H1 (cell line): ENCODE measurements at places on chromosomes 1 and 21. TPM values are rescaled to one million over a fixed set of nuclear protein-coding genes. Genes with fewer than 3 reads are reported as not detected.

RNU1-4 gene
- 1,303 and 1,497 TPM in 2 replicates for total RNA-seq

DNA sequence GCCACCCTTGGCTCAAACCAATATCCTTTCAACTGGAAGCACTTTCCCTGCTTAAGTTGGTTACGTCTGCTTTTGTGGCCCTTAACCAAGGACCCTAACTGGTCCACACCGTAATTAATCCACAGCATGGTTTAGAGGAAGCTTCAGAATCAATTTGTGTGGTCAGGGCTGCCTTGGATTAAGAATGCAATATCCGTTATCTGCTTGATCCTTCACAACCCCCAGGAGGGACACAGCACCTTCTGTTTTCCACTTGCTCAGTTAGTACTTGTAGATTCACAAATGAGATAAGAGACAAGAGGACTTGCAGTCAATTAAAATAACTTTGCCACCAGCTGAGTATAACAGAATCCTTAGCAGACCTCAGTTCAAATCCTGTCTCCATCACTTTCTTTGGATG lies 56.9 kb upstream of the LRP8 start:
- no peaks in the 10 kb centered on the region for H3K4me1 ChIP-seq
- H3K27me3 ChIP-seq, result peaks cover 2% of the 10 kb centered on the region; the same call in 1 of the 2 replicates
- H3K36me3 ChIP-seq, result no peaks in the 10 kb centered on the region
- no peak for DNase-seq
- H3K27ac ChIP-seq, result no peak overlapping the region

- H3K4me1 ChIP-seq, result no peaks in the 10 kb centered on the region; the same call in 1 of the 2 replicates
- no peak overlapping the region for H3K27ac ChIP-seq
- H3K4me3 ChIP-seq, result no peak overlapping the region
These were observed 107.6 kb downstream of the TSEN15 start for GRCh38 chr1:184158896-184159681.

- no peak for DNase-seq
- no peaks in the 10 kb centered on the region for H3K27me3 ChIP-seq
- H3K4me1 ChIP-seq, result no peaks in the 10 kb centered on the region; the same call in 1 of the 2 replicates
- H3K4me3 ChIP-seq, result no peak overlapping the region
These were observed 13.6 kb downstream of the ACTL8 start for GRCh38 chr1:17768651-17769241.

DCDC2B gene
- total RNA-seq, result not detected in 2 replicates

GNB1 gene
- total RNA-seq, result 382 and 394 TPM in 2 replicates

AADACL3 gene
- total RNA-seq, result 2.3 and 2.4 TPM in 2 replicates

DNA sequence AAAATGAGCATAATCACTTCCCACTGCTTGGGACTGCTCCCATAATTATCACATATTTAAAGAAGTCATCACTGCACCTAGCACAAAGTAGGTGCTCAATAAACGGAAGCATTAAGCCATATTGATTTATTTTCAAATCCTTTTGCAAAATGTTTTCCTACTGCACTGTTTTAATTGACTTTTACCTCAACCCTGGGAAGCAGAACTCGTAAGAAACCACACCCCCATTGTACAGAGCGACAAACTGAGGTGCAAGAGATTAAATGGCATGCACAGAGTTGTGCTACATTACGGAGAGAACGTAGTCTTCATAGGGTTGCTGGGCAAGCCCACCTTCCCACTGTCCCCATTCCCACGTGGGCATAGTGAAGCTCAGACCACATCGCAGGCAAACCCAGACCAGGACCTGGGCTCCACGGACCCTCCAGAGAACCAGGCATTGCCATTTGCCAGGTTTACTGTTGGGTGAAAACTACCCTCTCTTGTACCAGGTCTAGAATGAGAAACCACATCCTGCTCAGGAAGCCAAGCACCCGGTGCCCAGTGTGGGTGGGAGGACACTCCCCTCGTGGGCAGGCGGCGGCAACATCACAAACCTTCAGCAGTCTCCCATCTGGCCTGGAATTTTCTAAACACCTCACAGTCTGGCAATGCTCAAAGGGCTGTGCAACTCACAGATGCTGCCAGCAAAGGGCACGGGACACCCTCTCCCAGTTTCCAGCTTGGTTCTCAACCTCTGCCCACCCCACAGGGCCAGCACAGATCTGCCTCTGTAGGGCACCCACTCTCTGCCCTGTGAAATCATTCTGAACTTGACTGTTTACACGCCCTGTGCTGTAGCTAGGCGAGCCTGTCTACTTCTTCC lies 8.2 kb downstream of the IFFO2 start:
- no peaks in the 10 kb centered on the region for H3K36me3 ChIP-seq
- peaks cover 24% of the 10 kb centered on the region for H3K4me1 ChIP-seq
- H3K27ac ChIP-seq, result no peak overlapping the region
- no peak for DNase-seq

ANGPTL1 gene
- not detected in 2 replicates for total RNA-seq

RXRG gene
- not detected in 2 replicates for total RNA-seq

DNA sequence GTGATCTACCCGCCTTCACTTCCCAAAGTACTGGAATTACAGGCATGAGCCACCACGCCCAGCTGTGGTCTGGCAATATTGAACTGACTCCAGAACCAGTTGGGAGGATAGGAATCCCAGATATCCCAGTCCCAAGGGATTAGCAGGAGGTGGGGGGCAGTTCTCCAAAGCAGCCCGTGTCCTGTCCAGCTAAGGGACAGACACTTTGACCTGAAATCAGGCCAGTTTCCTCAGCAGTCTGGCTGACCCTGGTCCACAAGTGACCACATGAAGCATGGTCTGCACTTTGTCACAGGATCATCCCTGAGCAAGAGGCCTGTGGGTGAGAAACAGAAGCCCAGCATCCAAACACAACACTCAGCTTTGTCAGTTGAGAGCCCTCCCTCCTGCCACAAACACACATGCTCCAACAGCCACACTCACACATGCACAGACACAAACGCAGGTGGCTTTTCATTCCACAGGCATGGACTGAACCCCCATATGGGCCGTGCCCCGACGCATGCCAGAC lies 2.7 kb upstream of the FDPS start:
- H3K27me3 ChIP-seq, result no peaks in the 10 kb centered on the region
- peaks cover 4% of the 10 kb centered on the region; the same call in 1 of the 2 replicates for H3K36me3 ChIP-seq
- H3K4me3 ChIP-seq, result no peak overlapping the region
- no peak for DNase-seq
- peaks cover 8% of the 10 kb centered on the region for H3K4me1 ChIP-seq

LAPTM5 gene
- total RNA-seq, result 0.37 and 0.52 TPM in 2 replicates

GRCh38 chr21:40936178-40936577 lies 89.2 kb upstream of the DSCAM start:
- H3K27ac ChIP-seq, result no peak overlapping the region
- no peaks in the 10 kb centered on the region for H3K27me3 ChIP-seq
- DNase-seq, result no peak
- H3K4me3 ChIP-seq, result no peak overlapping the region

GRCh38 chr1:84366786-84367185 lies 31.5 kb upstream of the DNASE2B start:
- no peak overlapping the region for H3K4me3 ChIP-seq
- DNase-seq, result no peak
- H3K36me3 ChIP-seq, result no peaks in the 10 kb centered on the region
- no peak overlapping the region for H3K27ac ChIP-seq
- no peaks in the 10 kb centered on the region for H3K4me1 ChIP-seq
- no peaks in the 10 kb centered on the region for H3K27me3 ChIP-seq

GRCh38 chr1:65255656-65256050 lies 53.7 kb upstream of the DNAJC6 start:
- no peak overlapping the region for H3K27ac ChIP-seq
- no peaks in the 10 kb centered on the region for H3K36me3 ChIP-seq
- peaks cover 9% of the 10 kb centered on the region for H3K4me1 ChIP-seq
- H3K27me3 ChIP-seq, result peaks cover 13% of the 10 kb centered on the region

DNA sequence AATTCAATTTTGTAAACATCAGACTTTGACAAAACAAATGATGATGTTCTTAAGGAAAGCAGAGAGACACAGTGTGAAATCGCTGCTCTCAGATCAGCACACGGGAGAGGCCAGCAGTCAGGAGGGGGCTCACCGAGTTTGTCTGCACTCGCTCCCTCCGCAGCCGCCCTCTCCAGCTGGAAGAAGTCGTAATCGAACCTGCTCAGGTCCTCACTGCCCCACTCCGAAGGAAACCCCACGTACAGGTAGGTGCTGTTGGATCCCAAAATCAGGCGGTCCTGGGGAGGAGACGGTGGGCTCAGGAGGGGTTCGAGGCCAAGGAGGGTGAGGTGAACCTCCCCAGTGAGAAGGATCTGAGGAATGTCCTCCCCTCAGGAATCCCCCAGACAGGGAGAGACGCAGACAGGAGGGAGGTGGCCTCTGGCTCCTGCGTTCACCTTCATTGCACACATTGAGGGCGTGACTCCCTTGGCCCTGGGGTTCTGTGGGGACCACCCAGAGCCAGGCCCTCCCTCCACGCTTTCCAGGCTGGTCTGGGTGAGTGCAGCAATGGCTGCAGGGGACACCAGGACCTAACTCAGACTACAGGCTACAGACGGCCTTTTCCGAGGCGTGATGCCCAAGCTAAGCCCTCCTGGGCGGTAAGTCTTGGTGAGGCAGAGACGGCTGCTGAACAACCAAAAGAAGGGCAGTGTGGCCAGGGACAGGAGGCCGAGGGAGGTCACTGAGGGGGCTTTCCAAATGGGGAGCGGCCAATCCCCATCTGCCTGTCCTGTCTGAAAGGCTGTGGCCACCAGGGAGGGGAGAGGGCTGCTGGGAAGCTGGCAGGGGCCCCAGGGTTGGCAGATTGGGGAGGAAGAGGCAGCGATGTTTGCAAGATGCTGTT lies 65.5 kb downstream of the SCCPDH start:
- H3K27me3 ChIP-seq, result no peaks in the 10 kb centered on the region
- no peak overlapping the region for H3K4me3 ChIP-seq
- H3K27ac ChIP-seq, result no peak overlapping the region
- peaks cover 30% of the 10 kb centered on the region for H3K4me1 ChIP-seq
- DNase-seq, result no peak
- no peaks in the 10 kb centered on the region for H3K36me3 ChIP-seq

COL9A2 gene
- total RNA-seq, result 2.7 and 3.2 TPM in 2 replicates
